ENCODE measurements at places on chromosomes 4 and X. TPM values are rescaled to one million over a fixed set of nuclear protein-coding genes. Genes with fewer than 3 reads are reported as not detected.

DNA sequence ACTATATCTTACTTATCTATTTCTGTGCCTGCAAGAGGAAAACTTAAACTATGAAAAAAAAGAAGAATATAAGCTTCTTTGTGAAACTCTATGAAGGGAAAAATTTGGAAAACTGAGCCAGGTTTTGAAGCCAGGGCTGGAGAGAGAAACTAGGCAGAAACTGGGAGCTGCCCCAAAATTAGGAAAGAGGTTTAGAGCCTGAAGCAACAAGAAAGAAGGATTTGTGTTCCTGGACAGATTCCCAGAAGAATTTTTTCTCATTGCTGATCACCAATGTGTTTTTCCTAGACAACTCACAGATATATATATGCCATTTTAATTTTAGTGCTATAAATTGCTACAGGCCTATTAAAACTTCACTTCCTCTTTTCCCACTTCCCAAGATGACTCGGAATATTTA lies 245.0 kb upstream of the GEMIN8 start:
- DNase-seq, result peak; percentile 68

GRCh38 chrX:23980011-23980441 lies 47.0 kb downstream of the KLHL15 start:
- DNase-seq, result peak; percentile 17

DNA sequence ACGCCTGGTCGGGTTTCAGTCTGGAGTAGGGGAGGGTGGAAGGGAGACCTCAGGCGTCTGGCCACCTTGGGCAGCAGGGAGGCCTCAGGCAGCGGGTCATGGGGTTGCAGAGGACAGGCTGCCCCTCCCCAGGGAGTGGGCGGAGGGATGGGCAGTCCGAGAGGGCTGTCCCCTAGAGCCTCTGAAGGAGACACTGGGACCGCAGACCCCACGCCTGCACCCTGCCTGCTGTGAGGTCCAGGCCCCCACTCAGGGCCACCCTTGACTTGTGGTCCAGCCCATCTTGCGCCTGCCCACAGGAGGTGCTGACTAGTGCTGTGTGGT lies 16.5 kb downstream of the FGFRL1 start:
- DNase-seq, result no peak

DNA sequence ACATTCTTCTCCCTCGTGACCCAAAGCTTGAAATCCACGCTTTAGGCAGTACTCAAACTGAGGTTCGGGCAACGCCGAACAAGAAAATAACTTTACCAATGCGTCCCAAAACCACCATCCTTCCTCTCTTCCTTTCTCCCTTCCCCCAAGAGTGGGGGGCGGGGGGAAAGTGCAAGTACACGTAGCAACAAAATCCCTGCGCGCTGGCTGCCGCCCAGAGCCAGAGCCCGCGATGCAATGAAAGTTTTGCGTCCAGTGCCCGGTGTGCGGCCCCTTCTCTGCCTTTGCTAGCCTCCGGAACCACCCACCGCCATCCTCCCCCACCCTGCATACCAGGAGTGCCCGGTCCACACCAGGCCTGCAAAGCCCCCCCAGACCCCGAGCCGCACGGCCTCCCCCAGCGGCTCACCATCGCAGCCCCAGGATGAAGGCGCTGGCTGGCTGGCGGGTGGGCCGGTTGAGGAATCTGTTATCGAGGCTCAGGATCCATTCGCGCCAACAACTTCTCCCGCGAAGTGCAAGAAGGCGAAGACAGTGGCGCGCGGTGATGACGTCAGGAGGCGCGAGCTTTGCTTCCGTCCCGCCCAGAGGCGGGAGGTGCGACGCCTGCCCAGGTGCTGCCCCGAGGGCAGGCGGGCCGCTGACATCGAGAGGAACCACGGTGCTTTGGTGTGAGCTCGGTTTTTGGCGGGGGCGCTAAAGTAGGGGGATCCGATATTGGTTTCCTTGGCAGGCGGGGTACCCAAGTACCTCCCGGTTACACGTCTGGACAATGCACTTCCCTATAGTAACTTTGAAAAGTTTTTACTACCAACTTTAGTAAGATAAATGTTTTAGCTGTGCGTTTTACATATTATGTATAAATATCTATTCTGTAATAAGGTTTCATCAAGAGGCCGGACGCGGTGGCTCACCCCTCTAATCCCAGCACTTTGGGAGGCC lies at the start of gene RFC1:
TSS of gene RFC1 (minus strand) at position 533 of the 942 bp plus-strand sequence. CDS start at position 412, 121 bp downstream.
- peak; percentile 97 for DNase-seq

- no peak for DNase-seq
Measured at GRCh38 chr4:72641611-72642010, 72.6 kb upstream of the ADAMTS3 start.

- peak; percentile 88 for DNase-seq
Measured at GRCh38 chr4:28462766-28463700, 1602.4 kb downstream of the STIM2 start.

DNA sequence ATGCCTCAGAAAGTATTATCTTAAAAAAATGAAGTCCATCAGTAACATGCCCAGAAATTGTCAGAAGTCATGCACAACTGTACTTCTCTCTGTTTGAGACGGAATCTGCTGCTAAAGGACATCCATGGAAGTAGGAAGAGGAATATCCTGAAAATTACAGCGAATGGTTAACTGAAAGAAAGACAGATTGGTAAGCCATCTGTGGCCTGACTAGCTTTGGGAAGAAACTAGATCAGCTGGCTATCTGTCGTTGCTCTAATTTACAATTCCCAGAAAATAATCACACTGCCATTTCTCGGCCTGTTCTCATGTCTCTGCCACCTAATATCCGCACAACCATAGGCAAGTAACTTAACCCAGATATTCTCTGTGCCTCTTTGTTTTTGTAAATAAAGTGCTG lies 496.5 kb downstream of the PCDH19 start:
- no peak for DNase-seq

- DNase-seq, result no peak
Measured at GRCh38 chrX:79623098-79623762, 256.1 kb upstream of the ITM2A start.

GRCh38 chrX:147803948-147804347 lies 107.8 kb upstream of the FMR1 start:
- peak; percentile 61 for DNase-seq

DNA sequence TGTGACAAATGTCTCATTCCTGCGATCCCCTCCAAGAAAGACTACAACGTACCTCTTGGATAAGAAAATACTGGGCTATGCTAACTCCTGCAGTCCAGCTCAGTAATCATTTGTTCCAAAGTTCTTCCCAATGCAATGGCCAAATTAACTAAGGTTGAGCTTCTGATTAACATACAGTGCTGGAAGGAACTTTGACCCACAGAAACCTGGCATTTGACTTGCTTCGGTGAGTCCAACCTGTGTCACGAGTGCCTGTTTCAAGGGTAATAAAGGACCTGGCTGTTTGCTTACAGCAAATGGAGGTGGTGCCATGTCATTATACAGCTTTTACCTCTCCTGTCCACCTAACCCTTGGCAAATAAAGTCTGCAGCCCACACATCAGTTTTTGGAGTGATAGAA lies 83.2 kb downstream of the RBM47 start:
- no peak for DNase-seq

DNA sequence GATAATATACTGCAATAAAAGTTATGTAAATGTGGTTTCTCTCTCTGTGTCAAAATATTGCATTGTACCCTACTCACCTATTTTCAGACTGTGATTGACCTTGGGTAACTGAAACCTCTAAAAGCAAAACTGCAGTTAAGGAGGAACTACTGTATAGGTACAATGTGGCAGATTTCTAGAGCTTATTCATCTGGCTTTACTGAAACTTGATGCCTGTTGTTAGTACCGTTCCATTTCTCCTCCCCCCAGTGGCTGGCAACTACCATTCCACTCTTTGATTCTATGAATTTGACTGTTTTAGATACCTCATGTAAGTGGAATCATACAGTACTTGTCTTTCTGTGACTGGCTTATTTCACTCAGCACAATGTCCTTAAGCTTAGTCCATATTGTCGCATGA lies 61.9 kb downstream of the HOPX start:
- peak; percentile 11 for DNase-seq

DNA sequence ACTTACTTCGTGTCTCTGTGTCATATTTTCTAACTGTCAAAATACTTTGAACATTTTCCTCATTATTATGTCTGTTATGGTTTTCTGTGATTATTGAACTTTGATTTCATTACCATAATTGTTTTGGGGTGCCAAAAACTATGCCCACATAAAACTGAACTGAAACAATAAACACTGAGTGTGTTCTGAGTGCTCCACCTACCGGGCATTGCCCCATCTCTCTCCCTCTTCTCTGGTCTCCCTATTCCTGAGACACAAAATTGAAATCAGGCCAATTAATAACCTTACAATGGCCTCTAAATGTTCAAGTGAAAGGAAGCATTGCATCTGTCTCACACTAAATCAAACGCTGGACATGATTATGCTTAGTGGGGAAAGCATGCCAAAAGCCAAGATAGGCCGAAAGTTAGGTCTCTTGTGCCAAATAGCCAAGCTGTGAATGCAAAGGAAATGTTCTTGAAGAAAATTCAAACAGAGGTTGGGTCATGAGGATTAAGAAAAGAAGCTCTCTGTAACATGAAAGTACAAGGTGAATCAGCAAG lies 972.3 kb downstream of the PCDH7 start:
- no peak for DNase-seq

DNA sequence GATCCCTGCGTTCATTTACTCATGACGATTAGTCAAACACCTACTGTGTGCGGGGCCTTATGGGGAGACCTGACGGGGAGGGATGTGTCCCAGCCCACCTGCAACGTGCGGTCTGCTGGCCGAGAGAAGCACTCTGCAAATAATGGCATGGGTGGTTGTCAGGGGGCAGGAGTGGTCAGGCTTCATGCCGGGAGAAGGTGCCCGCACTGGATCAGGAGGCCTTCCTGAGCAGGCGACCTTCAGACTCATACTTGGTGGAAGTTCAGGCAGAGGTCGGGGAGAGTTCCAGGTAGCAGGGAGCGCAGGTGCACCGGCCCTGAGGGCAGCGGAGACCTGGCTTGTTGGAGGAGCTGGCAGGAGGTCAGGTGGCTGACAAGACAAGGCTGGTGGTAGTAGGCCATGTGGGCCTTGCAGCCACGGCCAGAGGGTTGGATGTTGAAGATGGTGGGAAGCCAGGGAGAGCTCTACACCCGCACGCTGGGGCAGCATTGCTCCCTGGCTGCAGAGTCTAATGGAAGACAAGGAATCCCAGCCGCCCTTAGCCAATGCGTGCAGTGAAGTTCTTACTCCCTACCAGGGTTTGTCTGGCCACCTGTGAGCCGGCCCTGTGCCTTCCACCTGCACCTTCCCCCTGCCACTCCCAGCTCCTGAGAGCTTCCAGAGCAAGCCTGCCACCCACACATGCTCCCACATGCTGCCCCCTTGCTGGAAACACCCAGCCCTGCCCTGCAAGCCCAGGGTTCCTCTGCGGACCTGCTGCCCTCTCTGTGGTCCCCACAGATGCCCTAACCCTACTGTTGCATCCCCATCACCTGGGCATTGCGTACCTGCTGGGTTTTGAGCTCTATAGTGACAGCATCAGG lies 97.3 kb downstream of the PSAPL1 start:
- DNase-seq, result no peak

SMARCA1 gene
- 90.7 TPM for total RNA-seq

SLC7A11 gene
- 0.62 TPM for total RNA-seq
